ENCODE measurements at places on chromosomes 16 and 17. TPM values are rescaled to one million over a fixed set of nuclear protein-coding genes. Genes with fewer than 3 reads are reported as not detected.

DNA sequence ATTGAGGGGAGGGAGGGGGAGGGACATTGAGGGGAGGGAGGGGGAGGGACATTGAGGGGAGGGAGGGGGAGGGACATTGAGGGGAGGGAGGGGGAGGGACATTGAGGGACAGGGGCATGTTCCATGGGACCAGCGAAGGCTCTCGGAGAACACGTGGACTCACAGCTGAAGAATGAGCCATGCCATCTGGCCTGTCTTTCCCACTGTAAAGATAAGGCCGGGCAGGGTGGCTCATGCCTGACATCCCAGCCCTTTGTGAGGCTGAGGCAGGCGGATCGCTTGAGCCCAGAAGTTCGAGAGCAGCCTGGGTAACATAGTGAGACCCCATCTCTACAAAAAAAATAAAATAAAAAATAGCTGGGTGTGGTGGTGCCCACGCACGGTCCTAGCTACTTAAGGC lies 32.5 kb downstream of the RPH3AL start:
- DNase-seq, result no peak

GRCh38 chr16:85134789-85135142 lies 22.5 kb upstream of the CIBAR2 start:
- no peak for DNase-seq

DNA sequence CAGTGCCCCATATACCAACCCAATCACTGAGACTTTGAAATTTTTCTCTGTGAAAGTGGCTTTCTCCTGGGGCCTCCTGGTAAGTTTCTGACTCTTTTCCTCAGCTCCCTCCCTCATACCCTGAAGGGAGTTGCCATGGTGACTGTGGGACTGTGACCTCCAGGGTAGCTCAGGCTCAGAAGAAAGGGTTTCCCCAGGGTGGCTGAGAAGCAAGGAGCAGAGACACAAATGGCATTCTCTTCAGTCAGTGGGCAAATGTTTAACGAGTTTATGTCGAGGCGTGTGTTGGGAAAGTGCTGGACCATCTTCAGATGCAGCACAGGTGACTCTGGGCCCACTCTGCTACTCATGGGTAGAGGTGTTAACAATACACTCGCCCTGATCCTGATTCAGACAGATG lies 46.8 kb downstream of the MRPS23 start:
- DNase-seq, result no peak

GRCh38 chr16:57146735-57147134 lies 39.1 kb downstream of the PSME3IP1 start:
- DNase-seq, result no peak

GRCh38 chr16:46801428-46802049 lies 29.4 kb downstream of the C16orf87 start:
- no peak for DNase-seq

Gene IGFALS
- 0.96 TPM for total RNA-seq

Gene STXBP4
- total RNA-seq, result 23.6 TPM

DNA sequence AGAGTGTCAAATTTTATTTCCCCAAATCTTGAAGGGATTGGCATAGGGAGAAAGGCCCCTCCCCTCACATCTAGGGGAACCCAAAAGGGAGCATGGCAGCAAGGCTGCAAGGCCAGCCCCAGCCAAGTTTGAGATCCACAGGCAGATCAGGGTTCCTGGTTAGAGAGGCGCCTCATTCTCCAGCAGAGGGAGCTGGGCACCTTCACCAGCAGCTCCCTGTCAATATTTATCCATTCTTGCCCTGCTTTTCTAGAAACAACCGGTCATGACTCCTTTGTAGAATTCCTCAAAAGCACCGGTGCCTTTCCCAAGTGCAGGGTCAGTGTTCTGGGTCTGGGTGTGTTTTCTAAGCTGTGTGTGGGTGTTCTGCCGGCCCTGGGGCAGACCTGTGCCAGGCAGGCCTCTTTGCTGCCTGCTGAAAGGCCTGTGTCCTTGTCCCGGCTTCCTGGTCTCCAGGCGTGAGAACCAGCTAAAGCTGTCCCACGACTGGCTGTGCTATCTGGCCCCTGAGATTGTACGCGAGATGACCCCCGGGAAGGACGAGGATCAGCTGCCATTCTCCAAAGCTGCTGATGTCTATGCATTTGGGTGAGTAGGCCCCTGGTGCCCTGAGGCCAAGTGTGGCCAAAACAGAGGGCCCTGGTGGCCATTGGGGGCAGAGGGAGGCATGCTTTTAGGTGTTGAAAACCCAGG lies 21.2 kb upstream of the LGALS9 start:
- no peak for DNase-seq

DNA sequence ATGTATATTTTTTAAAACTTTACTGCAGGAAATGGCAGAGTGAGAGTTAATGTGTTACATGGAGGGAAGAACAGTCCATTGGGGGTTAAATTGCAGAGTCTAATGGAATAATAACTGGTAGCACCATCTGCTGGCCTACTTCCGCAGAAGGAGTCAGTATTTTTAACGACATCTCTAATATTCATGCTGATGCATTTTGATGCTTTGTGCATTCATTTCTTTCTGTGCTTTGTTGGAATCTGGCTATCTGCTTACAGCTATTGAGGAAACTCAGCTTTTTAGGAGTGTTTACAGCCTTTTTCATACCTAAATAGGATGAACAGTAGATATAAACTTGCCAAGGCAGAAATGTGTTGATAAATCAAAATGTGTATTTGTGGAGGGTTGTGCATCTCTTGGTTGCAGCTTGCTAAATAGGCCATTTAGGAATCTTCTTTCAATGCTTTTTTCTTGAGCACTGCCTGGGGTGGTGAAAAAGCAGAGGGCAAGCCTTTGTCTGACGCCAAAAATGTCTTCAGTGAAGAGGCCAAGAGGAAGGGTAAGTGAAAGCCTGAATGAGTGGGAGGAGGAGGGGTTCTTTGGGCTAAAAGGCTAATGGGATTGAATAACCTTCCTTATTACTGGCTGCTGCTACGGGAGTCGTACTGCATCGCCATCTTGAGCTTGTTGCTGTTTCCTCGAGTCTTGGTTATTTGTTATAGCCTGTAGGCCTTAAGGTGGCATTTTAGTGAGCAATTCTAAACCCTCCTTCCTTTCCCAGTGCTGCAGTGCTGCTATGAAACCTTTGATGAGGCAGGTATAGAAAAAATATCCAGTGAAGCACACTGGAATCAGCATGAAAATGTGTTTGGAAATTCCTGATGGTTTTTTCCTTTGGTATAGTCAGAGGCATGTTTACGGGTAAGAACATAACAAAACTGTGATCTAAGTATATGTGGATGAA lies 153.3 kb downstream of the CHD9 start:
- DNase-seq, result peak; percentile 96

Data from umbilical cord (tissue), 2 donors.